ENCODE measurements at places on chromosomes 11 and 22.

DNA sequence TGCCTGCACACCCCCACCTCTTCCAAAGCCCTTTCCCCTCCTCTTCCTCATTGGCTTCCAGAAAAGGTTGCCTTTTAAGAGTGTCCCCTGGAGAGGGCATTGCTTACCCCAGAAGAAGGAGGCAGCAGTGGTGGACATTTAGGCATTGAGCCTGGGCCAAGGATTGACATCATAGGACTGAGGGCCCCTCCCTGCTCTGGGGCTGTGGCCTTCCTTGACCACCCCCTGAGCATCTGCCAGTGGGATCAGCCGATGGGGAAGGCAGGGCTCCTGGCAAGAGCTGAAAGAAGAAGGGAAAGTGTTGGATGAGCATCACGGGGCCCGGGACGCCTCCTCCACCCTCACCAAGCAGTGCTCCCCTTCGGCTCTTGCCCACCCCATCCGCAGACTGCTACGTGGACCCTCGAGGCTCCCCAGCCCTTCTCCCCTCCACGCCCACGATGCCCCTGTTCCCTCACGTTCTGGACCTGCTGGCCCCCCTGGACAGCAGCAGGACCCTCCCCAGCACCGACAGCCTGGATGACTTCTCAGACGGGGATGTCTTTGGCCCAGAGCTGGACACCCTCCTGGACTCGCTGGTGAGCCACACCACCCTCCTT is 37.4 kb downstream of the ZC3H7B start:
- H3K36me3 ChIP-seq = peaks cover 49% of the 10 kb centered on the region
- H3K27me3 ChIP-seq = no peaks in the 10 kb centered on the region
- no peak overlapping the region for H3K4me3 ChIP-seq
- H3K4me1 ChIP-seq = peaks cover 24% of the 10 kb centered on the region
- DNase-seq = no peak

DNA sequence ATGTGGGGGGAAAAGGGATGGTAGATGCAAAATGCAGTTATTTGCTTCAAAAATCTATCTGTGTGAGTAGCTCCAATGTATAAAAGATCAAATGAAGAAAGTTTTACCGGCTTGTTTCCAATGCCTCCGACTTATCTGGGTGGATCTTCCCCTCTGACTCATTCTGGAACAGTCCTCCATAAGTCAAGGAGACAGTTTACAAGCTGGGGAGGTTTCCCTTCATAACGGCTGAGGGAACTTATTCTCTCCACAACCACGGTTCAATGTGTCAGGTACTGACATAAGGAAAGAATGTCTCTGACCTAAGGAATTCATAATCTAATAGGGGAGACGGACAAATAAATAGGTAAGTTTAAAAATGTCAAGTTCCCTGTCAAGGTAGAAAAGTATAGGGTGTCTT is 49.7 kb upstream of the BIRC3 start:
- peak overlapping the region; percentile 45 for H3K27ac ChIP-seq
- H3K4me3 ChIP-seq = no peak overlapping the region
- DNase-seq = no peak
- no peaks in the 10 kb centered on the region for H3K36me3 ChIP-seq

GRCh38 chr22:19891317-19892256 is 36.9 kb upstream of the GNB1L start:
- H3K4me1 ChIP-seq = peaks cover 16% of the 10 kb centered on the region
- no peaks in the 10 kb centered on the region for H3K27me3 ChIP-seq
- H3K27ac ChIP-seq = no peak overlapping the region
- H3K36me3 ChIP-seq = peaks cover 30% of the 10 kb centered on the region
- no peak overlapping the region for H3K4me3 ChIP-seq
- no peak for DNase-seq

DNA sequence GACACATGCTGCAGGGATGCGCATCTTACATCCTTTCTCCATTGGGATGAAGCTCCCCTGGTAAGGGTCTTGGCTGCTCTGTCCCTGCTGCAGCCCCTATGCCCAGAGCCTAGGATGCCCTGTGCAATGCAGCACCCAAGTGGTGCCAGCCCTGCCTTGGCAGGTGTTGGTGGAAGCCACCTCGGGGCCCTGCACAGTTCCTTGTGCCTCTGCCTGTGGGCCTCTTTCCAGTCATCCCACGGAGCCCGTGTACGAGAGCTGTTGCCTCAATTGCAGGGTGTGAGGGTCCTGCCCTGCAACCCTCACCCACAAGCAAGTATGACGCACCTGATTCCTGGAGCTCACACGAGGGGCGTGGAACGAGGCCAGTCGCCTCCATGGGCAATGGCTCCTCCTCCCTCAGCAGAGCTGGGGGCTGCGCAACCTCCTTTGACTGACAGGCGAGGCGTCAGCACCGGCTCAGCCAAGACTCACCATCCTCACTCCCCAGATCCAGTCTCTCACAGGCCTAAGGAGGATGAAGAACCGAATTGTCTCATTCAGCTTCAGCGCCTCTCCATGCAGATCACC is 719.6 kb downstream of the BRD1 start:
- H3K27ac ChIP-seq = no peak overlapping the region
- no peak for DNase-seq

DNA sequence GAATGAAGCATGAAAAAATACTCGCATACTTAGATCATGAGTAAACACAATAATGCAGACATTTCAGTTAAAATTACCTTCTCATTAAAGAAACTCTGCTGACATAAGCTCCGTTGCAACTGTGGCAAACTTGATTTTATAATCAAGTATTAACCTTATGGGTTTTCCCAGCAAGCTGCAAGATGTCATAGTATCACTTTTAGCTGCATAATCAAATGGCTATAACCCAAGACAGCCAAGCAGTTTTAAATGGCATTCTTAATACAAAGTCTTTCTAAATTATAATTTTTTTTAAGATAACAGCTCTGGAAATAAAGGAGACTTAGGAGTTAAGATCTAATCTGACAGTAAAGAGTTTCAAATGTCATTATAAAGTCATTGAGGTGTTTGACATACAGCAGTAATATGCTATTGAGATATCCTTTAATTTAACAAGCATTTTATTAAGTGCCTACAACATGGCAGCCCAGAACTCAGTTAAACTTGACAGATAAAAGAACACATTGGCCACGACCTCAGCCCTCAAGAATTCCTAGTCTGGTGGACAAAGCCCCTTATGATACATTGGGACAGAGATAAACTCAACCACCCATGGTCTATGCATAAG is 163.1 kb upstream of the FAT3 start:
- no peak overlapping the region for H3K27ac ChIP-seq
- no peaks in the 10 kb centered on the region for H3K27me3 ChIP-seq
- H3K4me3 ChIP-seq = no peak overlapping the region
- no peaks in the 10 kb centered on the region for H3K36me3 ChIP-seq

- peaks cover 41% of the 10 kb centered on the region for H3K36me3 ChIP-seq
- no peak for DNase-seq
- no peaks in the 10 kb centered on the region for H3K27me3 ChIP-seq
- H3K4me3 ChIP-seq = no peak overlapping the region
Observed at GRCh38 chr11:93160156-93160555, 37.6 kb downstream of the SLC36A4 start.

GRCh38 chr22:37817705-37818408 is 5.3 kb upstream of the GALR3 start:
- H3K4me1 ChIP-seq = peaks cover 20% of the 10 kb centered on the region
- H3K36me3 ChIP-seq = peaks cover 14% of the 10 kb centered on the region
- H3K4me3 ChIP-seq = peak overlapping the region; percentile 64
- peak overlapping the region; percentile 72 for H3K27ac ChIP-seq

DNA sequence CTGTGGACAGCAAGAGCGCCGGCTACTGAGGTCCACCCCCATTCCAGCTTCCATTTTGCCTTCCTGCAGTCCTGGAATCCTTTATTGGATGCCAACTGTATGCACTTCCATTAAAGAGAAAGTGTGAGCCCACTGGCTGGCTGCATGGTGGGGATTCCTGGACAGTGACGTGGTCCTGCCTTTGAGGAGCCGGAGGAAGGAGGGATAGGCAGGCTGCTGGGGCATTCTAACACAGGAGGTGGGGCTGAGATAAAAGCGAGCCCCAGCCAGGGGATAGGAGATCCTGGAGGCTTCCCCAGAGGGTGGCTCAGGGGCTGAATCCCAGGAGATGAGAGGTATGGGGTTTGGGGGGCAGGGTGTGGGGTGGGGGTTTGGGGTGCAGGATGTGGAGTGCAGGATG is 984.7 kb downstream of the BRD1 start:
- H3K27ac ChIP-seq = no peak overlapping the region
- H3K4me3 ChIP-seq = no peak overlapping the region
- H3K4me1 ChIP-seq = no peaks in the 10 kb centered on the region

GRCh38 chr22:30324014-30324730 is 2.6 kb downstream of the TBC1D10A start:
- H3K36me3 ChIP-seq = no peaks in the 10 kb centered on the region
- H3K27me3 ChIP-seq = no peaks in the 10 kb centered on the region
- DNase-seq = no peak
- peak overlapping the region; percentile 93 for H3K27ac ChIP-seq

DNA sequence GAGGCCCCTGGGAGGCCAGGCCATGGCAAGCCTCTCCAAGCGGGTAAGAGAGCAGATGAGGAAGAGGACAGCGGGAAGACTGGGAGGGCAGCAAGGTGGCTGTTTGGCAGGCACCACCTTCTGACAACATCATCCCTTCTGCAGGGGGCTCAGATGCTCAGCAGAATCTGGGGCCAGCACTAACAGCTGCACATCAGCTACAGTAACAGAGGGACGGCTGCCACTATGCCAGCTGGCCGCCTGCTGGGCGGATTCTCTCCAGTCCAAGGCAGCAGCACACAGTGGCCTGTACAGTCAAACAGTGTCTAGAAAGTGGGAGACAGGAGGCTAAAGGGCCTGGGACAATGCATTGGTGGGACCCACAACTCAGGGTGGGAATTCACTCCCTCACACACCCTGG is 10.7 kb upstream of the TXN2 start:
- no peaks in the 10 kb centered on the region for H3K27me3 ChIP-seq
- no peak overlapping the region for H3K4me3 ChIP-seq
- no peak overlapping the region for H3K27ac ChIP-seq
- no peak for DNase-seq
- H3K4me1 ChIP-seq = no peaks in the 10 kb centered on the region

DNA sequence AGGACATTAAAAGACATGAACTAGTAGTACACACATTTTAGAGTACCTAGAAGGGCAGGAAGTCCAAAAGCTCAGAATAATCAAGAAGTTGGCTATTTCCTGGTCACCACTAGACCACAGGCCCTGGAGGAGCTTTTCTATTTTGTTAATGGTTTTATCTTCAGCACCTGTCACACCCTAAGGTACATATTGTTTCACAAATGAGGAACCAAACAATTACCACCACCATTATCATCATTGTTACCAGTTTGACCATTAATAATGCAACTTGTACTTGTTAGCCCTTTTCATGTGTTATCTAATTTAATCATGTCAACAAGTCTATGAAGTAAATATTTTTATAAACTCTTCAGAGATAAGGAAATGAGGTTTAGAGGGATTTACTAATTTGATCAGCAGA is 4.9 kb downstream of the MRPL48 start:
- no peak overlapping the region for H3K4me3 ChIP-seq
- no peak overlapping the region for H3K27ac ChIP-seq
- H3K4me1 ChIP-seq = peaks cover 16% of the 10 kb centered on the region

- no peaks in the 10 kb centered on the region for H3K27me3 ChIP-seq
- peak overlapping the region; percentile 88 for H3K27ac ChIP-seq
- H3K36me3 ChIP-seq = peaks cover 39% of the 10 kb centered on the region
- H3K4me1 ChIP-seq = peaks cover 100% of the 10 kb centered on the region
- no peak for DNase-seq
Observed at GRCh38 chr22:46111645-46112306, 38.5 kb upstream of the PPARA start.

- no peak overlapping the region for H3K4me3 ChIP-seq
- no peaks in the 10 kb centered on the region for H3K36me3 ChIP-seq
- peaks cover 14% of the 10 kb centered on the region for H3K4me1 ChIP-seq
- peaks cover 18% of the 10 kb centered on the region for H3K27me3 ChIP-seq
- no peak for DNase-seq
Observed at GRCh38 chr11:17528906-17529843, 15.0 kb downstream of the USH1C start.

- peaks cover 9% of the 10 kb centered on the region for H3K4me1 ChIP-seq
- no peaks in the 10 kb centered on the region for H3K36me3 ChIP-seq
- no peaks in the 10 kb centered on the region for H3K27me3 ChIP-seq
- H3K4me3 ChIP-seq = no peak overlapping the region
- H3K27ac ChIP-seq = no peak overlapping the region
Observed at GRCh38 chr22:17443405-17444203, 74.3 kb downstream of the CECR2 start.

- no peaks in the 10 kb centered on the region for H3K4me1 ChIP-seq
- no peak for DNase-seq
- H3K36me3 ChIP-seq = peaks cover 38% of the 10 kb centered on the region
- no peak overlapping the region for H3K4me3 ChIP-seq
- no peaks in the 10 kb centered on the region for H3K27me3 ChIP-seq
Observed at GRCh38 chr22:43060183-43060582, 29.0 kb downstream of the TTLL1 start.

DNA sequence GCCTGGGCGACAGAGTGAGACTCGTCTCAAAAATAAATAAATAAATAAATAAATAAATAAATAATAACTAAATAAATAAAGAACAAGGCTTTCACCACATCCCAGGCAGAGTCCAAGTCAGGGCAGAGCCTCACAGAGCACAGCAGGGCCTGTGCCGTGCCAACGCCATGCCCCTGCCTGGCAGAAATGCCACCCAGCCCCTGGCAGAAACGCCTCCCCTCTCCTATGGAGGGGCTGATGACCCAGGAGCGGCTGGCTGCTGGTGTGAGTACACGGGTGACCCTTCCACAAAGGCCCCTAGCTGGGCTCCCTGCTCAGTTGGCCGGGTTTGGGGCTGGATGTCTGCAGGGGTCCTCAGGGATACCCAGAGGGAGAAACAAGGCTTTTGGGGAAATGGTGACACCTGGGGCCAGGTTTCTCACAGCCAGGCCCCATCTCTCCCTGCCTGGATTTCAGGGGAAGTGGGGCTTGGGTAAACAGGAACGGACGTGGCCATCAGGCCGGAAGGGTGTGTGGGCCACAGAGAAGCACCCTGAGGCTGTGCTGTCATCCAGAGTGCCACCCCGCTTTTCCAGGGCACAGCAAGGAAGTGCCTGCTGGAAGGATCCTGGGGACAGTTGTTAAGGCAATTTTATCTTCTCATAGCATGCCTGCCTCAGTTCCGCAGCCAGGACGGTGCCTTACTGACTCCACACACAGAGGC is 5.1 kb downstream of the BID start:
- H3K27me3 ChIP-seq = no peaks in the 10 kb centered on the region
- H3K4me3 ChIP-seq = no peak overlapping the region
- DNase-seq = no peak
- no peaks in the 10 kb centered on the region for H3K36me3 ChIP-seq
- H3K4me1 ChIP-seq = peaks cover 22% of the 10 kb centered on the region
- no peak overlapping the region for H3K27ac ChIP-seq

DNA sequence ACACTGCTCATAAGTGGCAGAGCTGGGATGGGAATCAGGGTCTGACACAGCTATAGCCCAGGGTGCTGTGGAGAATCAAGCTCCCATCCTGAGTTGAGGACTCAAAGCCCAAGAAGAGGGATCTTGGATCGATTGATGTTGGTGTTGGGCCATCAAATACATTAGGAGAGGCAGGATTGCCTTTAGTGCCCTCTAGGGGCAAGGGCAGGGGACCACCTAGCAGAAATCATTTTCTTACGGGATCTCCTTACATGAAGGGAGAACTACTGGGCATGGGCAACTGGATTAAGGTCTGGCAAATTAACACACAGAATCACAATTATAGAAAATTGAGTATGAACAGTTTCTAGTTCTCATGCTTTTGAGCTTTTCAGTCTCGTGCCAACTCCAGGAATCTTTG is 24.9 kb upstream of the EMSY start:
- H3K4me3 ChIP-seq = no peak overlapping the region
- no peaks in the 10 kb centered on the region for H3K36me3 ChIP-seq
- no peaks in the 10 kb centered on the region for H3K4me1 ChIP-seq
- no peak for DNase-seq
